ENCODE measurements at places on chromosomes 13 and 19. TPM values are rescaled to one million over a fixed set of nuclear protein-coding genes. Genes with fewer than 3 reads are reported as not detected.

The ZNF331 gene
- 11.2 TPM for total RNA-seq

The LPAR2 gene
- 0.71 TPM for total RNA-seq

The PSG11 gene
- not detected for total RNA-seq

The NCCRP1 gene
- not detected for total RNA-seq

The CDC34 gene
- 69.8 TPM for total RNA-seq

The PKN1 gene
- 143 TPM for total RNA-seq

The GJB6 gene
- not detected for total RNA-seq

The SOX21 gene
- not detected for total RNA-seq

The TNNT1 gene
- total RNA-seq = 1.6 TPM

The RNF225 gene
- not detected for total RNA-seq

The C19orf73 gene
- 0.83 TPM for total RNA-seq

Measured in smooth muscle cell of bladder (primary cell).